DMS 273 treated with DMSO at 0.1 percent for 48 hours (cell line): ENCODE measurements at places on chromosomes 16 and 17.

DNA sequence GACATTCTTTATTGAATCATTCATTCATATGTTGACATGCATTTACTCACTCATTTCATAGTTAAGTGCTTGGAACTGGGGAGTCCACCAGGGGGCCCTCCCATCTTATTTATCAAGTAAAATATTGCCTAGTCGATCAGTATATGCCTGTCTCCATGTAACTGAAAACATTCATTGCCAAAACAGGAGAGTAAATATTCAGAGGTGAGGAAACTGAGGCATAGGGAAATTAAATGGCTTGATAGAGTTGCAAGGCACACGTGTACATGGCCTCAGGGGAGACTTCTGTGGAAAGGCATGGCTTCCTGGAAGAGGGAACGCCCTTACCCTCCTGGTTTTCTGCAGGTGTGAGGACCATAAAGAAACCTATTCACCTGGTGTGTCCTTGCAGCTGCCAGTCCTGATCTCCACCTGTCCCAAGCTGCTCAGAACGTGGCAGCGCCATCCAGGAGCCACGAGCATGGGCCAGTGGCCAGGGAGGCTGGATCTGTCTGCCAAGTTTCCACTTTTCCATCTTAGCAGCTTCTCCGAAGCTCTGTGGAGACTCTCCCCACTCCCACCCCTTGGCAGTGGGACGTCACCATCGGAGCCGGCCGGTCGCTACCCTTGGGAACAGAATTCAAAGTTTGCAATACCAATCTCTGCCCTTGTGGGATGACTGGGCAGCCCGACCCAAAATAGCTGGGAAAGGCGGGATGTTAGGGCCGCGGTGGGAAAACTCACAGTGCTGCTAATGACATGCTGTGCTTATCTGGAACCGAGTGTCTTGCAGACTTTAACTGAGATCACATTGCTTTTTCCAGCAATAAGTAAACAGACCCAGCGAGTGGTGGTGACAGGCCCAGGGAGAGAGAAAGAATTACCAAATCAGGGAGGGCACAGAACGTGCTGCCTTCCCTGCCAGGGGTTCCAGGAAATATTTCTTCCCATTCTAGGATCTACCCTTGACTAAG, 4.1 kb upstream of the C1QTNF1 start:
- DNase-seq: no peak

- DNase-seq: no peak
These were observed 12.2 kb downstream of the ZNF75A start for GRCh38 chr16:3317315-3317999.

- DNase-seq: no peak
These were observed 113.9 kb upstream of the FOXF1 start for GRCh38 chr16:86396422-86396821.

DNA sequence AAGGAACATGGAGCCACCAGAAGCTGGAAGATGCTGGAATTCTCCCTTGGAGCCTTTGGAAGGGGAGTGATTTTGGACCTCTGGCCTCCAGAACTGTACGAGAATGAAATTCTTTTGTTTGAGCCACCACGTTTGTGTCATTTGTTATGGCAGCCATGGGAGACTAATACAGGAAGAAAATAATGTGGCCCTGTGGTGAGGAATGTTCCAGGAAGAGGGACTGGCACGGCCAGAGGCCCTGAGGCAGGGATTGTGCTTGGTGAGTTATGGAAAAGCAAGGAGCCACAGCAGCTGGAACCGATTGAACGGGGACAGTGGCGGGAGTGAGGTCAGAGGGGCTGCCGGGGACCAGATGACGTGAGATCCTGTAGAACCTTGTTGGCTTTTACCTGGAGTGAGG, 51.4 kb downstream of the CFAP20 start:
- DNase-seq: no peak

- no peak for DNase-seq
These were observed 121.7 kb downstream of the ABCC6 start for GRCh38 chr16:16101585-16101984.

GRCh38 chr17:5201011-5201410, 9.3 kb upstream of the ZNF594 start:
- DNase-seq: no peak

GRCh38 chr17:12995896-12996295, 21.9 kb downstream of the ELAC2 start:
- no peak for DNase-seq

DNA sequence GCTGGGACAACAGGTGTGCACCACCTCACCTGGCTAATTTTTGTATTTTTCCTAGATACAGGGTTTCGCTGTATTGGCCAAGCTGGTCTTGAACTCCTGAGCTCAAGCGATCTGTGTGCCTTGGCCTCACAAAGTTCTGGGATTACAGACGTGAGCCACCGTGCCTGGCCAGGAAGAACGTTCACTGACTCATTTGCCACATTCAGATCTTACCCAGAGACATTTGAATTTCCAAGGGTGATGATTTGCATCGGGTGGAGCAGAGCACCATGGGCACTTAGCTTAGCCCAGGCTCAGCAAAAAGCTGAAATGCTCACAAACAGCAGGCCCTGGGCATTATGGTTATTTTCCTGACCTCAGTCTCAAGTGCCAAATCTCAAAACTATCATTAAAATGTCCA, 14.5 kb upstream of the ADORA2B start:
- DNase-seq: no peak

- DNase-seq: no peak
These were observed 36.6 kb downstream of the ANKRD11 start for GRCh38 chr16:89453501-89454321.

GRCh38 chr16:83651871-83652270, 155.9 kb upstream of the HSBP1 start:
- DNase-seq: no peak

DNA sequence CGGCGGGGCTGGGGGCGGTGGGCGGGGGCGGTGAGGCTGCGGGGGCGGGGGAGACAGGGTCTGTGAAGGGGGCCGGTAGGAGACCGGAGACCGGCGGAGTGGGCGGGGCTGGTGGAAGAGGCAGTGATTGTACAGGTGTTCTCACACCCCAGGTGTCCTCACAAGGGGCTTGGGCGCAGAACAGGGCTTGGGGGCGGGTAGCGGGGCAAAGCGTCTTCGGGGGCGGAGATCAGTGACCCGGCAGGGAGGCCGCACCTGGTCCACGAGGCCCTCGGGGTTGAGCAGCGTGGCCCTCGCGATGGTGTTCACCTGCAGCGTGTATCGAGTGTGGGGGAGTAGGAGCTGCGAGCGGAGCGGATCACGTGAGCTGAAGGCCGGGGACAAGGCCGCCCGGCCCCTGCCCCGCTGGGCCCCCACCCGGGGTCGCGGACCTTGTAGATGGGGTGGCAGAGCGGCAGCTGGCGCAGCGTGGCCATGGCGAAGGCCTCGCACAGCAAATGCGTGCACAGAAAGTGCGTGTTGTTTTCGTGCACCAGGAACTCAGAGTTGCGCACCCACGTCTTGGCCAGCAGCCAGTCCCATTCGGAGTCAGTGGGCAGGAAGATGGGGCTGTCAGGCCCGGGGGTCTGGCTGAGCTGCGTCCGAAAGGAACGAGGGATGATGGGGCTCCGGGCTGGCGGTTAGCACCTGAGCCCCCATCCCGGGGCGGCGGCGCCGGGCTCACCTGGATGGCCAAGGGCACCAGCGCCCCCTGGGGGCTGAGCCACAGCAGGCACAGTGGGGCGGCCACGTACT, 8.5 kb downstream of the ALOXE3 start:
- DNase-seq: no peak

GRCh38 chr16:88920618-88921590, 54.4 kb upstream of the PABPN1L start:
- peak; percentile 84 for DNase-seq

DNA sequence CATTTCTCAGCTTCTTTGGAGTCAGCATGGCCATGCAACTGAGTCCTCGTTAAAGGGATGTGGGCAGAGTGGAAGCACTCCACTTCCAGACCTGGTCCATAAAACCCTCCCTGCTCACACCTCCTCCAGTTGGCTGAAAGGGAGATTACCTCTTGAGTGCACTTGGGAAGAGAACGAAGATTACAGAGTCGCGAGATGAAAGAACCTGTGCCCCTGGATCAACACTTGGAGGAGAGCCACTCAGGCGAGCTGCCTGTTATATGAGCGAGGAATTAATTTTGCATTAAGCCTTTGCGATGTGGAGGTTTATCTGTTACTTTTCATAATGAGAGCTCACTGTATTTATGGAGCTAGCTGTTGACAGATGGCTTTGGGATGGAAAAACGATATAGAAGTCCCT, 147.9 kb downstream of the MAF start:
- DNase-seq: no peak

DNA sequence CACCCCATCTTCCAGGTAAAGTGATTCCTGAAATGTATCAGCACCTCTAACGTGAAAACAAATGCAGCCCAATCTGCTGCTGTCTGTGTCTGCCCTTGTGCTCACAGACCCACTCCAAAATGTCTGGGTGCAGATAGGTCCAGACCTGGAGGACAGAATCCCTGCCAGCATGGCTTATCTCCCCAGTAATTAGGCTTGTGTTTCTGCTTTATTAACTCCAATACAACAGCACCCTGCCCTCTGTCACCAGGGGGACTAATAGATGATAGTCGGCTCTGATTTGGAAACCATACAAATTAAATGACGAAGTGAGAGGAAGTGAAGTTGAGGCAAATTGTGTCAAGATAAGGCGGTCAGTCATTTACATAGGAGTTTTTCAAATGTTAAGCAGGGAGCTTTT, 608.3 kb upstream of the SALL1 start:
- peak; percentile 59 for DNase-seq

DNA sequence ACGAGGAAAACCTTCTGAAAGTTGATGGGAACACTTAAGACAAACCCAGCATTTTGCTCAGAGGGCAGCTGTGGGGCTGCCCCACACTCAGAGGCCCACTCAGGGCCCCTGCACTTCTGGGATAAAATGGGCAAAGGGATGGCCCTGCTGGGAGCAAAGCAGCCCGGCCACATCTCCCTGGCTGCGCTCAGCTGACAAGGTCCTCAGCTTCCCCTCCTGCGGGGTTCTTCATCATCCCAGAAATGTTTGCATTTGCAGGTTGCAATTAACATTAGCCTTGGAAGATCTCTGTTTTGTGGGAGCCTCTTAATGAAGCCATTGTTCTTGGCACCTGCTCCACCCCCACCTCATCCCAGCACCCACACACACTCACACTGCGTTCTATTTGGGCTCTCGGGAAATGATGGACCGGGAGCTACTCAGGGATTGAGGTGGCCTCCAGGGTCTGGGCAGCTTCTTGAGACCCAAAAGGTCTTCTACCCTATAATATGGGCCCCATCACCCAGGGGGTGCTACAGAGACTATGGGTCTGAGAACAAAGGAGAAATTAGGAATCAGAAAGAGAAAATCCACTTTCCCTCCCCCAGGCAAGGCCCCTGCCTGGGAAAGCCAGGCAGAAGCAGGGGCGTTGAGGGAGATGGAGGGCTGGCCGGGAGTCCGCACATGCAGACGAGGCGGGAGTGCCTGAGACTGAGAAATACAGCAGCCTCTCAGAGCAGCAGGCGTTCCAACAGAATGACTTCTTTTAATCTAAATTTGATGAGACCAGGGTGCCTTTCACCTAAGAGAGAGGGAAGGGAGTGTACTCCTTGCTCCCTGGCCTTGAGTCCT, 53.7 kb upstream of the RPL38 start:
- DNase-seq: no peak

DNA sequence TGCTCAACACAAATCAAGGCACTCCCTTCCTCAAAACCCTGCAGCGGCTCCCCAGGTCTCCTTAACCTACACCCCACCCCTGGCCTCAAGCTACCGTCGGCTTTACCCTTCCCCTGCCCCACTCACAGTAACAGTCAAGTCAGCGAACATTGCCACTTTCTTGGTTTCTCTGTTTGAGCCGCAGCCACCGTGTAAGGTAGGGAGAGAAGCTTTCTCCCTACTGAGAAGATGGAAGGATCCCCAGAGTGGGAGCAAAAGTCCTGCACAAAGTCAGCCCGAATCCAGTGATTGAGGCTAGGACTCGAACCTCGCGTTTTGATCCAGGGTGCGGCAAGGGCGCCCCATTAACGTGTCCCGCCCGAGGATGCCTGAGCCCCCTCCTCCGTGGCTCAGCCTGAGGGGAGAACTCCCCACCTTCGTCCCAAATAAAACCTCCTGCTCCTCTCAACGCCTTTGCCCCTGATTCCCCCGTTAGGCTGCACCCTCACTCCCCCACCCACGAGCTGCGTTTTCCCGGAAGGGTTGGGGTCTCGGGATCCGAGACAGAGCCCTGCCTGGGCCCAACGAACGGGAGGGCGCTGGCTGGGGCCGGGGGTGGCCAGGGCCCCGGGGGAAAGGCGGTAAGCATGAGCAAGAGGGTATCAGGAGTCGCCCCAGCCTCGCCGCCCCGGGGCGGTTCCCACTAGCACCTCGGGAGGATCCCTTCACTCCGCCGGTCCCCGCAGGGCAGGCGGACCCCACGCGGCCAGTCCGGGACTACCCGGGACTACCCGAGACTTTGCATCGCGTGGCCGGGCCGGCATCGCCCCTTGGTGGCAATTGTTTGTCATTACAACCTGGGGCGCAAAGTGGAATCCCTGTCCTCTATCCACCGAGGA, 9.9 kb upstream of the NAGS start:
- no peak for DNase-seq

DNA sequence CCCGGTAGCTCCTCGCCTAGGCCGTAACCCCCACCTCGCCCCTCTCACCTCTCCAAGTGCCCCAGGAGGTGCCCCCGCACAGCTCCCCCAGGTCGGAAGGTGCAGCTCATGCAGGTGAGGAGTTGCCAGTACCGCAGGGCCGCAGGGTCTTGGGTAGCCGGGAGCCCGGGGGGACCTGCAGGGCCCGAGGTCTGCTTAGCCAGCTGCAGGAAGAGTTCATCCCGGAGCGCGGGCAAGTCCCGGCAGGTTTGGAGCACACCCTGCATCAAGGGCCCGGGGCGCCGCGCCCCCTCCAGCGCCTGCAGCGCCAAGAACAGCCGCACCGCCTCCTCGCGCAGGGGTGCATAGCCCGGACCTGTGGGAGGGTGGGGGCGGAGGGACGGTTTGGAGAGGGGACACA, 4.8 kb downstream of the PLEKHH3 start:
- no peak for DNase-seq
